ENCODE measurements at places on chromosomes 16 and 17. TPM values are rescaled to one million over a fixed set of nuclear protein-coding genes. Genes with fewer than 3 reads are reported as not detected.

GRCh38 chr16:85330694-85331188 is 218.5 kb upstream of the CIBAR2 start:
- no peak for DNase-seq

DNA sequence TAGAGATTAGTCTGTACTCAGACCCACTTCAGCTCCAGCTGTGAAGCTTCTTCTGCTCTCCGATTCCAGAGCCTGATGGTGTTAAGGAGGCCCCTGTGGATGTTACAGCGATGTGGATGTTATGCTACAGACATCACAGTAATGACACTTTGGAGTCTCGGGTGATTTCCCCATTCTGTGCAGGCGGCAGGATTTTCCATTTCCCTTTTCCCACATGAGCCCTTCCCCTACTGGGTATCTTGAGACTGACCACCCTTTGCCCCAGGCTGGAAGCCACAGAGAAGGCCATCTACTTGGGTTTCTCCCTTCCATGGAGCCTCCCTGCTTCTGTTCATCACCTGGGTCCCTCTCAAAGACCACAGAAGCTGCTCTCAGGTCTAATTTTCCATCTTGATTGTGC is 78.3 kb downstream of the KCNJ12 start:
- no peak for DNase-seq

GRCh38 chr16:24589997-24590396 is 50.6 kb downstream of the RBBP6 start:
- DNase-seq = no peak

DNA sequence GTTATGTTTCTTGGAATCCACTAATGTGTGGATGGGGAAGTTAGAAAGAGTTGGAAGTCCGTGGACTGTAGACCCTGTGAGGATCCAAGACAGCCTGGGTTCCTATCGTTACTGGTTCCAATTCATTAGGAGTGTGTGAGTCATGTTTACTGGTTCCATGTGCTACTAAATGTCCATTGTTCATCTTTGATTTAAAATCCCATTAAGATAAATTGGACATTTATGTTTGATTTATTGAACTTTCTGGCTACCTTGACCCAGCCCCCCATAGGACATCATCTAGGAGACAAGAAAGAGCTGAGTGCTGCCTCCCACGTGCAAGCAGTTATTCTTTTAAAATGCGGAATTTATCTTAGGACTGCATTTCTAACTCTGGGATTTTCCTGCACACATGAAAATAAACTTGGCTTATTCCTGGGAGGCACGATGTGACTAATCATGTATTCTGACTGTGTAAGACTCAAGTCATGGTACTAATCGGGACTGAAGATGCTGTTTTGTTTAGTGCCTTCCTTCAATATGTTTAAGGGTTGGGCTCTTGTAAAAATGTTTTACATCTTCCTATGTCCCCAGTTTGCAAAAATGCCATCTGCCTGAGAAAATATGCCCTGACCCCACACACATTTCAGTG is 53.4 kb downstream of the RGS9 start:
- no peak for DNase-seq

- DNase-seq = no peak
These were observed 4.6 kb upstream of the SPHK1 start for GRCh38 chr17:76379646-76380376.

GRCh38 chr16:24577167-24577566 is 37.8 kb downstream of the RBBP6 start:
- no peak for DNase-seq

DNA sequence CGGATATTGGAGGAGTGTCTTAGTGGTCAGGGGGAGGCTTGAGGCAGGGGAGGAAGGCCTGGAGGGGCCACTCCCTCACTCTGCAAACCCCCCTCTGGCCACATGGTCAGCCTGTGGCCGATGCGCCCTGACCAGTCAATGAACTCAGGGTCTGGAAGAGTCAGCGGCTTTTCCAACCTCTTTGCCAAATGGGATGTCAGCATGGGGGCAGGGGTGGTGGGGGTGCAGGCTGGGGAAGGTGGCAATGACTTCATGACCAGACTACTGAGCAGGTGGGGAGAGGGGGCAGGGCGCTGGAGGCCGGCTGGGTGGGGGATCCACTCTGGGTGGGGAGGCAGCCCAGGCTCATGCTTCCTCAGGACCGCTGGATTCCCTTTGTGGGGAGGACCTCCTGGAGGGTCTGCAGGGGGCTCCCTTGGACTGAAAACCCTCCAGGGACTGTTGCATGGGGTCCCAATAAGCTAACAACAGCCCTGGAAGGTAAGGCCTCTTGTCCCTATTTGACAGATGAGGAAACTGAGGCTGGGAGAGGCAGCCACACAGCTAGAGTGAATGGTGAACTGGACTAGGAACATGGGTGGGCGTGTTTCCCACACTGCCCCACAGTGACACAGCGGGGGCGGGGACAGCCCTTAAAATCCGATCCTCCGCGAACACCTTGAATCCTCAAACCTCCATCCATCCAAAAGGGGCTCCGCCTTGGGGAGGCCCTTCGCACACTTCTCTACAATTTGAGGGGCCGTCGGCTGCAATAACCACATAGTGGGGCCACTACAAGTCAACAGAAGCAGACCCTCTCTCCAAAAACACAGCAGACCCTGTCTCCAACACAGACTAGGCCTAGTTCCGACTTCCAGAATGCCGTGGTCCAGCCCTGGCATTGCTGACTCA is 81.0 kb upstream of the TOB1 start:
- DNase-seq = no peak

GRCh38 chr16:51222016-51222415 is 70.9 kb upstream of the SALL1 start:
- no peak for DNase-seq

GRCh38 chr16:4649744-4650442 is 25.3 kb downstream of the MGRN1 start:
- DNase-seq = no peak

GRCh38 chr16:10600782-10601443 is 20.5 kb upstream of the EMP2 start:
- DNase-seq = no peak

GRCh38 chr16:86681031-86681756 is 102.8 kb downstream of the FOXL1 start:
- DNase-seq = no peak

DNA sequence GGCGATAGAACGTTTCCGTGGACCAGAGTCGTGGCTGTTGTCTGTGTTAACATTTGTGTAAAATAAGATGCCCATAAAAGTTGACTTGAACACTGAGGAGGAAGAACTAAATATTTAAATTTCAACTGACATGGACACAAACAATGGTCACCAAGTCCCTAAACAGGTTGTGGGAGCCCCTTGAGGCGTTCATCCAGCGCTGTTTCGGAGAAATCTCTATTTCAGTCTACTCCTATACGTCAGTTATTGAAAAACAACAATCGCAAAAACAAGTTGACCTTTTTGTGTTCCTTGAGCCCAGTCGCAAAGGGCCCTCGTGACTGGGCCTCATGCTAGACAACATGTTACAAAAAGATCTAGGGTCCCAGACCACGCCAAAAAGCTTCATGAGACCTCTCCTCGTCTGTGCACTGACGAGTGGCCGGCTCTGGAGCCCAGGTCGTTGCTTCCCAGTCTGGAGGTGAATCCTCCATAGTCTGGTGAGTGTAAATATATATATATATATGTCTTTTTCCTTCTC is 439 bp upstream of the TMEM231 start:
- DNase-seq = no peak

DNA sequence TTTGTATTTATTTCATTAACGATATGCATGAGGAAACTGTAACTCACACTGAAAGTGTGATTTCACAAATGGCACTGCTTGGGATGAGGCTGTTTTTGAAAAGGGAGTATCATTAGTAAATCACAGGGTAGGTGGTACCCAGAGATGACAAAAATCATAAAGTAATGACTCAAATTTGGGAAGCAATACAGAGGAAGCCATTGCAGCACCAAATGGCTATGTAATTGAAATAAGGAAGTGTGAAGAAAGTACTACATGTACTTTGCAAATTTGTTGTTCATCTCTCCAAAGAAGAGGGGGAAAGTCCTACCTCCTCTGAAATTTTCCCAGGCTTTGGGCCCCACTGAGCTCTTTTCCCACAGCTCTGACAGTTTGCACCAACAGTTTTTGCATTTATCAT is 12.3 kb upstream of the ABCC12 start:
- no peak for DNase-seq

DNA sequence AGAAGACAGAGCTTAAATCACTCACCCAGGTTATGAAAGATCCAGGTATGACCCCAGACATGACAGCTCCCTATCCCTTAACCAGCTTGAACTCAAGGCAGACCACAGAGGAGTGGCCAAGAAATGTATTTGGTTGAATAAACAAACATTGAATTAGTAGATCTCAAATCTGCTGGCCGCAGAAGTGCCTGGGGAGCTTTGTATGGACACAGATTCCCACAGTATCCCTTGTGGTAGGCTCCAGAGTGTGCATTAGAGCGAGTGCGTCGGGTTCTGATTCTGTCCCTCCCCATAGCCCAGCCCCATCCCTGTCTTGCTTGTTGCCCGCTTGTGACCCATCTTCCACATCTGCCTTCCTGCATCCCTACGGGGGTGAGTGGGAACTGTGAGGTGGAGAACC is 118.8 kb upstream of the FOXF1 start:
- DNase-seq = no peak

GRCh38 chr17:66727634-66728570 is 107.0 kb upstream of the CACNG5 start:
- DNase-seq = no peak

GRCh38 chr17:75920045-75920560 is 15.4 kb upstream of the MRPL38 start:
- no peak for DNase-seq

GRCh38 chr16:61595605-61596004 is 440.6 kb downstream of the CDH8 start:
- DNase-seq = no peak

The WSCD1 gene
- 6.7 TPM for polyA plus RNA-seq

The LITAFD gene
- not detected for polyA plus RNA-seq

The GSPT1 gene
- 105 TPM for polyA plus RNA-seq

The ST6GALNAC2 gene
- 5.0 TPM for polyA plus RNA-seq

The LGALS9B gene
- polyA plus RNA-seq = 0.11 TPM

The HOXB4 gene
- polyA plus RNA-seq = 15.7 TPM

The CHD9NB gene
- polyA plus RNA-seq = 8.2 TPM

The NLGN2 gene
- polyA plus RNA-seq = 28.1 TPM

The CD19 gene
- polyA plus RNA-seq = 0.42 TPM

All from left lung (tissue), 14 donors.